Tibial artery (tissue), 4 donors: ENCODE measurements at places on chromosomes 7 and 10.
A peak's percentile ranks its signal among the peaks of the same experiment; 100 is the strongest.

DNA sequence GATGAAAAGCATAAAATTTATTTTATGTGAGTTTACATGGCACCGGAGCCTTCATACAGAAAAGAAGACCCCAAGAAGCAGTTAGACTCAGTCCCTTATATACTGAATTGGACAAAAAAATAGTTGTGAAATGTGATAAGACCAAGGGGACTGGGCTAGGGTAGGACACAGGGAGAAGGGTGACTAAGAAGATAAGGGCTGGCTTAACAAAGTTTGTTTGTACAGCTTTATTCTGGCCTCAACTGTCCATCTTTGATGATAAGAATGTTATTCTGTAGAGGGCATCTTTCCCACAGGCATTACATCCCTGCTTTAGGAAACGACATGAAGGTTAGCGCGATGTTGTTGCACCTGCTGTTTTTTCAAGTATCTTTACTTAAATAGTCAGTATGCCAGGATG is 86.5 kb downstream of the SEC61G start:
- no peak overlapping the region for H3K4me3 ChIP-seq
- H3K36me3 ChIP-seq = no peaks in the 10 kb centered on the region
- no peaks in the 10 kb centered on the region for H3K27me3 ChIP-seq
- no peak overlapping the region for H3K27ac ChIP-seq
- no peaks in the 10 kb centered on the region for H3K4me1 ChIP-seq

DNA sequence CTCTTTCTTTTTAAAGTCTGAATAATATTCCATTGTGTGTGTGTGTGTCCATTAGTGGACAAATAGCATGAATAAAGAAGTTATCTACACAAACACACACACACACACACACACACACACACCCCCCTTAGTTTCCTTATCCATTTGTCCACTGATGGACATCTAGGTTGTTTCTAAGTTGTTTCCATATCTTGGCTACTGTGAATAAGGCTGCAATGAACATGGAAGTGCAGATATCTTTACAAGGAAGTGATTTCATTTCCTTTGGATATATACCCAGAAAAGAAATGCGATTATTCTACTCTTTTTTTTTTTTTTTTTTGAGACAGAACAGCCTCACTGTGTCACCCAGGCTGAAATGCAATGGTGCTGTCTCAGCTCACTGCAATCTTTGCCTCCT is 113.5 kb downstream of the MBL2 start:
- H3K4me3 ChIP-seq = no peak overlapping the region
- DNase-seq = no peak
- H3K27ac ChIP-seq = no peak overlapping the region
- H3K4me1 ChIP-seq = no peaks in the 10 kb centered on the region

DNA sequence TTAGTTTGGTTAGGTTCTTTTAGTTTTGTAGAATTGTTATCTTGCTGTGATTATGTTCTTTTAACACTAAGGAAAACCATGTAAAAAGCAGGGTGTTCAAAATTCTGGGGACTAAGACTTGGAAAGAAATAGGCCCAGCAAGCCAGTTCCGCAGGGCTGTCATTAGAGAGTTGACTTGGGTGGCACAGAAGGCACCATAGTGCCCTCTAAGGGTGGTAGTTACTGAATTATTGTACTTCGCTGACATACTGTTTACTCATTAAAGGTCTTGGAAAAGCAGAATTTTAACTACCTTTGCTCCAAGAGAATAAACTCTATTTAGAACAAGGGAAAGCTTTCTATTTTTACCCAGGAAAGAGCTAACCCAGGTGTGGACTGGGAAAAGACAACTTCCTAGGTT is 86.5 kb downstream of the OTUD1 start:
- DNase-seq = no peak
- H3K27ac ChIP-seq = no peak overlapping the region
- no peaks in the 10 kb centered on the region for H3K4me1 ChIP-seq
- no peaks in the 10 kb centered on the region for H3K36me3 ChIP-seq

GRCh38 chr10:70634011-70634410 is 31.5 kb upstream of the PRF1 start:
- H3K4me1 ChIP-seq = no peaks in the 10 kb centered on the region
- no peak for DNase-seq
- no peaks in the 10 kb centered on the region for H3K36me3 ChIP-seq
- H3K4me3 ChIP-seq = no peak overlapping the region
- peaks cover 3% of the 10 kb centered on the region for H3K27me3 ChIP-seq

- peak overlapping the region; percentile 79 for H3K27ac ChIP-seq
- no peaks in the 10 kb centered on the region for H3K36me3 ChIP-seq
- no peaks in the 10 kb centered on the region for H3K27me3 ChIP-seq
- no peak for DNase-seq
These were observed 45.9 kb upstream of the PRKG1 start for GRCh38 chr10:51028420-51028819.

DNA sequence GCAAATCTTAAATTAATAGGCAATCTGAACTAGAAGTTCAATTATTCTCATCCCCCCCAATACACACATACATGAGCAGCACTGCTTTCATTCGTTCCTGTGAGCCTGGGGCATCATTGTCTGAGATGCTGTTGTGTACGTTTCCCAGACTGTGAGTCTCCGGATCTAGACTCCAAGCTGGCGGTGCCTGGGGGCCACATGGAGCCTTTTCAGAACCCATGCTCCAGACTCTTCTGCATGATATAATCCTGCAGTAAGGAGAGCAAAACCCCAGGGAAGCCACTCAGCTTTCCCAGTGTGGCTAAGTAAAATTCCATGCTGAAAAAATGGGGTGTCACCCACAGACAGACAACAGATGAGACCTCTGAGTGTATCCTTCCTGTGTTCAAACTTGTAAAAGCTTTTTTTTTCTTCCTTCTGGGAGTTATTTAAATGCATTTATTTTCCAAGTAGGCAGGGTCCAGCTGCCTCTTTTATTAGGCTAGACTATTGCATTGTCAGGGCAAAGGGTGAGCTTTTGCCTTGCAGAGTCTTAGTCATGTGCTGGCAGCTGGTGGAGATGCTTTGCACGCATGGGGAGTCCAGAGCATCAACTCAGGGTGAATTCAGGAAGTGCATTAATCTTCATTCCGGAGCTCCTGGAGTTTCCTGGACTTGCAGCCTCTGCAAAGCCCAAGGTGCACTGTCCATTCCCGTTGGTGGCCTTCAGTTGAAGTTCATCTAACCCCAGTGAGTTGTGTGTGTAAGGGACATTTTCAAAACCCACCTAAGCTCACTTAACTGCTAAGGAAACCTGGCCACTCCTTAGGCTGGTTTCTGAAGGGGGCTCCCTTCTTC is 185.7 kb upstream of the ADO start:
- H3K4me1 ChIP-seq = no peaks in the 10 kb centered on the region
- no peak overlapping the region for H3K27ac ChIP-seq
- DNase-seq = peak; percentile 71
- H3K4me3 ChIP-seq = no peak overlapping the region
- no peaks in the 10 kb centered on the region for H3K27me3 ChIP-seq
- no peaks in the 10 kb centered on the region for H3K36me3 ChIP-seq

DNA sequence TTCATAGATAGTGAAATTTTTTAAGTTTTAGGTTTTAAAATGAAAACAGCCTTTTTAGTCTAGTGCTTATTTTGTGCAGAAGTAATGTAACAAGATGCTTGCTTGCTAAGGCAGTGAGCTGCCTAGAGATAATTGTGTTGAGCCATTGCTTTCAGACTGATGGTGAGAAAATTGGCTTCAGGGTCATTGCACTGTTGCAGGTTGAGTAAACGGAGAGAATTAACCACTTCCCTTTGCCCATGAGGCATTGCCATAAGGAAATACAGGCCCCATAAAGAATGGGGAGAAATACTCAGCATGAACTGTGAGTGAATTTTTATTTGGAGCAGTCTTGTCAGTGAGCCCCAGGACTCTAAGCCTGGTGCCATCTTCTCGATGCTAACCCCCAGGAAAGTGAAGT is 140.5 kb downstream of the LRRC4 start:
- no peak overlapping the region for H3K4me3 ChIP-seq
- no peak for DNase-seq
- no peaks in the 10 kb centered on the region for H3K27me3 ChIP-seq
- H3K36me3 ChIP-seq = peaks cover 14% of the 10 kb centered on the region
- H3K4me1 ChIP-seq = peaks cover 7% of the 10 kb centered on the region
- H3K27ac ChIP-seq = no peak overlapping the region

- H3K27me3 ChIP-seq = no peaks in the 10 kb centered on the region
- H3K4me1 ChIP-seq = no peaks in the 10 kb centered on the region
- no peak for DNase-seq
- H3K36me3 ChIP-seq = no peaks in the 10 kb centered on the region
These were observed 840.8 kb downstream of the GRM8 start for GRCh38 chr7:126411821-126412383.

- no peaks in the 10 kb centered on the region for H3K27me3 ChIP-seq
- H3K27ac ChIP-seq = no peak overlapping the region
- no peak overlapping the region for H3K4me3 ChIP-seq
- DNase-seq = no peak
- H3K4me1 ChIP-seq = no peaks in the 10 kb centered on the region
These were observed 41.8 kb downstream of the ASZ1 start for GRCh38 chr7:117385363-117386109.

- no peaks in the 10 kb centered on the region for H3K27me3 ChIP-seq
- H3K4me3 ChIP-seq = no peak overlapping the region
- no peak overlapping the region for H3K27ac ChIP-seq
- DNase-seq = no peak
These were observed 46.6 kb downstream of the PWWP2B start for GRCh38 chr10:132443605-132443982.

DNA sequence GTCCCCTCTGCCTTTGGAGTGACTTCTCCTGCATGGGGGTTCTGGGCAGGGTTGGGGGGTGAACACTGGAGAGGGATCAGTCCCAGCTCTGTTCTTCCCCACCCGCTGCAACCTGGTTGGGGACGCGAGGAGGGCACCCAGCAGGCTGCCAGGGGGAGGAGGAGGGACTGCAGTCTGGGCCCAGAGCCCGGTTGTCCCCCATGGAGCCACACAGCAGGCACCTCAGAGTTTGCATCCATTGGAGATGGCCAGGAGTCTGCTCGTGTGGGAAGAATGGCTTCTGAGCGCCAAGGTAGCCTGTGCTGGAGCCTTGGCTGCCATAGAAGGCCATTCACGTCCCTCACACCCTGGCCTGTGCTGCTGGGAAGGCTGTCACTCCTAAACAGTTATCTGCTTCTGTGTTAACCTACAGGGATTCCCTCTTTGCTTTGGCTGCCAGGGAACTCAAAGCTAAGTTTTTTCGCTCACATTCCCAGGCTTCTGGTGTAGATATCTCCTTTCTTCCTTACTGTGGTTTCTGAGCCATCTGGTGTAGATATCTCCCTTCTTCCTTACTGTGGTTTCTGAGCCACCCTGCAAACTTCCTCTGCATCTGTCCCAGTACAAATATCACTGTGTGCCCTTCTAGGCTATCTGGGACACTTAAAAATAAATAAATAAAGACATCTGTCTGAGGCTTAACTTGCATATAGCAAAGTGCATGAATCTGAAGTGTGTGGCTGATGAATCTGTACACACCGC is 133.7 kb downstream of the LHPP start:
- H3K27me3 ChIP-seq = no peaks in the 10 kb centered on the region
- H3K4me3 ChIP-seq = no peak overlapping the region
- H3K36me3 ChIP-seq = no peaks in the 10 kb centered on the region
- no peak for DNase-seq
- H3K4me1 ChIP-seq = no peaks in the 10 kb centered on the region

- no peak overlapping the region for H3K27ac ChIP-seq
- peaks cover 24% of the 10 kb centered on the region for H3K4me1 ChIP-seq
- no peak overlapping the region for H3K4me3 ChIP-seq
- H3K27me3 ChIP-seq = no peaks in the 10 kb centered on the region
- H3K36me3 ChIP-seq = no peaks in the 10 kb centered on the region
These were observed 41.9 kb downstream of the ENO4 start for GRCh38 chr10:116891208-116891607.

DNA sequence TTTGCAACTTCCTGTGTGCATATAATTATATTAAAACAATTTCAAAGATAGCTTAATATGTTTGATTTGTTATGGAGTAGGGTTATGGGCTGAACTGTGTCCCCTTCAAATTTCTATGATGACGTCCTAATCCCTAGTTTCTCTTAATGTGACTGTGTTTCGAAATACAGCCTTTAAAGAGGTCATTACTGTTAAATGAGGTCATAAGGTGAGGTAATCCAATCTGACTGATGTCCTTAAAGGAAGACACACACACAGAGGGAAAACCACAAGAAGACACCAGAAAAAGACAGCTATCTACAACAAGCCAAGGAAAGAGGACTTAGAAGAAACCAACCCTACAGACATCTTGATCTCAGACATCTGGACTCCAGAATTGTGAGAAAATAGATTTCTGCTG is 407.4 kb downstream of the MAGI2 start:
- H3K4me1 ChIP-seq = no peaks in the 10 kb centered on the region
- H3K4me3 ChIP-seq = no peak overlapping the region
- H3K27ac ChIP-seq = no peak overlapping the region
- H3K27me3 ChIP-seq = no peaks in the 10 kb centered on the region

- H3K36me3 ChIP-seq = no peaks in the 10 kb centered on the region
- H3K4me3 ChIP-seq = peak overlapping the region; percentile 86
- peaks cover 54% of the 10 kb centered on the region for H3K4me1 ChIP-seq
- peak overlapping the region; percentile 99 for H3K27ac ChIP-seq
These were observed 637 bp downstream of the SAMD8 start for GRCh38 chr10:75111907-75112679.

- H3K4me1 ChIP-seq = no peaks in the 10 kb centered on the region
- H3K27ac ChIP-seq = no peak overlapping the region
- H3K4me3 ChIP-seq = no peak overlapping the region
- no peaks in the 10 kb centered on the region for H3K27me3 ChIP-seq
These were observed 3.1 kb downstream of the GIMAP2 start for GRCh38 chr7:150688630-150689029.

DNA sequence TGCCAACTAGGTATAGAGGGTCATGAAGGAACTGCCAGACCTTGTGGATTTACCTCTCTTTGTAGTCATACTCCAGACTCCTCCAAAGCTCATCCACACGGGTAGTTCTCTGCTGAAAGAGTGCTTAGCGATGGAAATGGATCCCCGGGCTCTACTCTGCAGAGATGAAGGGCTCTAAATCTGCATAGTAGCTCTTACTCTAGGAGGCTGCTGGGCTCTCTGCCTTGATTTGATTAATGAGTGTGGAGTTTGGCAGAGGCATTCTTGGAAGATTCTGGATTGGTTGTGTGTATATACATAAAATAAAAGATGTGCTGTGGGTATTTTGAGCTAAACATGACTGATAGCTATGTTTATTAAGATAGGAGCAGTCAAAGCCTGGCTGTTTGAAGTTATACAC is 21.3 kb upstream of the CPXM2 start:
- no peak overlapping the region for H3K4me3 ChIP-seq
- no peak overlapping the region for H3K27ac ChIP-seq
- no peaks in the 10 kb centered on the region for H3K36me3 ChIP-seq
- DNase-seq = no peak

DNA sequence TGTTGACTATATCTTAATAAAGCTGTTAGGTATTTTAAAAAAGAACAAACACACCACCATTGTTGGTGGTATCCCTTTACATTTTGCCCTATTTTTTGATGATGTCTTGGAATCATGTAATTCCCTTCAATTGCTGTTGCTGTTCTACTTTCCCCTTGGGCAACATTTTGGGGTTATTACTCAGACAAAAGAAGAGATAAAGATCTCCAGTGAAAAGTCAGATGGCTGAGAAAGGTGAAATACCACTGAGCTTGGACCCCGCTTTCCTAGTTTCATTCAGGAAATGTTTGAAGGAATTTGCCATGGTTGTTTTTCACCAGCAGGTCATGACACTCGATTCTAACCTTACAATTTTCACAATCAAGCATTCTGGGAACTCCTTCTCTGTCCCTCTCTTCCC is 84.6 kb downstream of the MACC1 start:
- H3K27ac ChIP-seq = no peak overlapping the region
- no peaks in the 10 kb centered on the region for H3K36me3 ChIP-seq
- no peaks in the 10 kb centered on the region for H3K4me1 ChIP-seq
- DNase-seq = no peak
- no peaks in the 10 kb centered on the region for H3K27me3 ChIP-seq

- H3K36me3 ChIP-seq = peaks cover 32% of the 10 kb centered on the region
- no peaks in the 10 kb centered on the region for H3K27me3 ChIP-seq
- peak overlapping the region; percentile 76 for H3K27ac ChIP-seq
- peak; percentile 77 for DNase-seq
These were observed 16.6 kb downstream of the BAG3 start for GRCh38 chr10:119667562-119668328.
